ENCODE measurements at places on chromosomes 12 and 14.

- no peak for DNase-seq
These were observed 49.1 kb downstream of the CCDC85C start for GRCh38 chr14:99554757-99555531.

DNA sequence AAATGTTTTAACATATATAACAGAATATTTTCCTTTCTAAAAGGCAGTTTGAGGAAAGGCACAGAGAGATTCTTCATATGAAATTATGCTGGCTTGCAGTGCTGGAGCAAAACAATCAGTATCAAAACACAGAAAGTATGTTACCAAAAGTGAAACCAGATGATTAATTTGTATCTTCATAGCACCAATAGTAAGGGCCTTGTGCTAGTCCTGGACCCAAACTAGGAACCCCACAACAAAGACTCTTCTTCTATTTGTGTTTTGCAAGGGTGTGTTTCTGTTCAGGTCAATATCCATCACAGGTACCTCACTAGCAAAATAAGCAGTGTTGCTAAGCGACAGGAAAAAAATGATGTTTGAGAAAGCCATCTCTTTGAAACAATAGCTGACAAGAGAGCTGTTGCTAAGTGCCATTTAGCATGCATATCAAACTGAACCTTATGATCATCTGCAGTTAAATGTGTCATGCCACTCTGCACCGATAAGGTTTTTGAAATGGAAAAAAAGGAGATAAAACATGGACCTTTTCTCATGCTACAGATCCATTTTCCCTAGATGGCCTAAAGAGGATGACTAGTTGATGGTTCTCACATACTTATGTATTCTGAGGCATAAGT is 196.2 kb upstream of the ALG10 start:
- no peak for DNase-seq

GRCh38 chr14:42047421-42048055 is 440.9 kb downstream of the LRFN5 start:
- no peak for DNase-seq

DNA sequence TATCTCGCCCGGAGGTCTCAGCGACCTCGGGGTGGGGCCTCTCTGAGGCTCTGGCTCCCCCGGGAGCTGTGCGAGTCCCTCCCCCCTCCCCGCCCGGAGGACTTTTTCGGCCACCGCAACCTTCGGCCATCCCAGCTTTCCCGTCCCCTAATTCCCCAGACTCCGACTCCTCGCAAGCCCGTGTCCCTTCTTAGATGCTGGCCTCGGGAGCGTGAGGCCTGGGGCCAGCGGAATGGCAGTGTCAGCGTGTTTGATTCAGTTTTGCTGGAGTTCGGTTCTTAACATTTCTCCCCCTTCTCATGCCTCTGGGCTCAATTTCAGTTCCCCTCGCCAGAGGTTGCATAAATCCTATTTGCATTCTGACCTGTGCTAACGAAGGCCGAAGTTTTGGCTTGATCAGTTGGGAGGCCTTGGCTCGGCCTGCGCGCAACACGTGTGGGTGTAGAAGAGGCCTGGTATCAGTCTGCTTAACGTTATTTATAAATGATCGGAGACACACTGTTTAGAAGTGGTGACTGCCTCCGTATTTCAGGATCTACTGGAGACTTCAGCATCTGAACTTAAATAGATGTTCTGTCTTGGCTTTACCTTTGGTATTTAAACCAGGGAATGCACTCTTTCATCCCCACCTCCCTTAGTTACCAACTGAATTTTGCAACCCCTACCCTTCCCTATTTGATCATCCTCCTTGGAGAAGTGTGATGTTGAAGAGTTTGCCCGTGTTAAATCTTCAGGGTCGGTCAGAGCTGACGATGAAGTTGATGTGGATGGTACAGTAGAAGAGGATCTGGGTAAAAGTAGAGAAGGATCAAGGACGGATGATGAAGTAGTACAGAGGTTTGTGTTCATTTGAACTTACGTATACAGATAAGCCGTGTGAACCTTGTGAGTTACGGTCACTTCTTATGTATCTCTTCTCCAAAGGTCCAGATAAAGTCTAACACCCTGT is 851 bp downstream of the HSP90B1 start:
- DNase-seq = no peak
